ENCODE measurements at places on chromosomes 12 and 14. TPM values are rescaled to one million over a fixed set of nuclear protein-coding genes. Genes with fewer than 3 reads are reported as not detected.

The FAIM2 gene
- total RNA-seq, result not detected

The KRT2 gene
- 0.23 TPM for total RNA-seq

The IFNG-AS1 gene
- total RNA-seq, result not detected

The SLC5A8 gene
- total RNA-seq, result not detected

The TAS2R46 gene
- 1.5 TPM for total RNA-seq

The INHBC gene
- total RNA-seq, result not detected

The RGS6 gene
- not detected for total RNA-seq

DNA sequence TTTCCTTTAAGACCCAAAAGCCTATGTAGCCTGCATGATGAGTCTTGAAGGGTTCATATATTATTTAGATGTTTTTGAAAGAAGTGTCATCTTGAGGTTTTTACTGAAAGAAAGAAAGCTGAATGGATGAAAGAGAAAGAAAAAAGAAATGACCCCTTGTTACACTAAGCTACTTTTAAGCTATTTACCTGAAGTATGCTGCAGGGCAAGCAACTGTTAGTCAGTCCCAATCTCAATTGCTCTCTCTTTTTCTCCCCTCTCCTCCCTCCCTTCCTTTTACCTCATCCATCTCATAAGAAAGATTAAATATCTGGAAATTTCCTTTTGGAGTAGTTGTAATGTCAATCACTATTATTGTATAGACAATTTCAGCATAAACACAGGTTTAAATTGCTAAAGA lies 512.4 kb downstream of the TMTC2 start:
- DNase-seq, result no peak

DNA sequence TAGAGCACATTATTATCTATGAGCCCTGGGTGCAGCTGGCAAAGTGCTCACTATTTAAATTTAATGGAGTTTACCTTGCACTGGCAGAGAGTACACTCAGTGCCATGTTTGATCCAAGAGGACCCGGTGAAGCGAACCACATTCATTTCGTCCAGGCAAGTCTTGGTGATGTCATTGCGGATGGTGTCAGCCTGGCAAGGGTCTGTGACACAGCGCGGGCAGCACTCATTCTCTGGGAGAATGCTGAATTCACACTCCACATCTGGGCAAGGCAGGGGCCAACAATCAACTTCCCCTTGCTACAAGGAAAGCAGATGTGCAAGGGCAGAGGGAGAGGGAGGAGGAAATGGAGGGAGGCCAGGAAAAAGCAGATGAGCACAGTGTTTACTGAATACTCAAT lies 356.2 kb downstream of the NELL2 start:
- no peak for DNase-seq

DNA sequence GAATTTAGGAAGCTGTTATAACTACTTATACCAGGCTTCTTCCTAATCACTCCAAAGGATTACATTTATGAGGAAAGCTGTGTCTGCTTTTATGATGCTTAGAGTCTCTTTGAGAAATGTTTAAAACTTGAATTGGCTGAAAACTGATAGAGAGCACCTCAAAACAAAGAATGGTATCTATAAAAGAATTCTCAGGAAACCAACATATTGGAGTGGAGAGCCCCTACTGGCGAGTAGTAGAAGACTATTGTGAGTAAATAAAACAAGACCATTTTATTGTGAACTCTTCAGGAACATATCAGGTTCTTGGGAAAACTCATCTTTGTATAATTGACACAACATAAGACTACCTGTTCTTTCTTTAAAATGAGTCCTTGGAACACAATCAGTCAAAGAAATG lies 578.6 kb downstream of the RERGL start:
- peak; percentile 4 for DNase-seq

DNA sequence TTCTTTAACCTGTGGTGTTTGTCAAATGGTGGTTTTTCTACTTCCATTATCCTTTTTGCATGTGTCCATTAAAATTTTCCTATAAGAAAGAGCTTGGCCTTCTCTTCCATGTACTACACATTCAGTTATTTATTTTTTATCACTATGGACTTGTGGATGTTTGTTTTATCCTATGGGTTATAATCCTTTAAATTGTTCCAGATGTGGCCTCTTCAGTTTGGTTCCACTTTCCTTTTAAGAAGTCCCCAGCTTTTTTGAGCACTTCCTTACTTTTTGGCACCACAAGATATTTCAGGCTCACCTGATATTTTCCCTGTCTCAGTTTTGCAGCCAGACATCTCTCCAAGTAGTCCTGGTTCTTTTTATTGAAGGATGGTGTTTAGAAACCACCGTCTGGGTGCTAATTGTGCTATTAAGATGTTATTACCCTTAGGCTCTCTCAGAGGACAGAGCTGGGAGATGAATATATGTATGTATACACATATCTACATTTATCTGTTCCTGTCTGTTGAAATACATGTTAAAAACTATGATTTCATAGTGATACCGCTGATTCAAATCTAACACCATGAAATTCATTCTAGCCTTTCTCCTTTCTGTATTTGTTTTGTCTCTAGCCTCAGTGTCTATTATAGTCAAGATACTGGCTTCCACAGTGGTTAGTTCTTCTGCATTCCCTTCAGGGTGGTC lies 408.5 kb upstream of the RGS6 start:
- no peak for DNase-seq

GRCh38 chr12:131994589-131994988 lies 44.8 kb downstream of the EP400 start:
- DNase-seq, result no peak

- no peak for DNase-seq
Measured at GRCh38 chr12:2432856-2433255, 361.9 kb upstream of the FKBP4 start.

DNA sequence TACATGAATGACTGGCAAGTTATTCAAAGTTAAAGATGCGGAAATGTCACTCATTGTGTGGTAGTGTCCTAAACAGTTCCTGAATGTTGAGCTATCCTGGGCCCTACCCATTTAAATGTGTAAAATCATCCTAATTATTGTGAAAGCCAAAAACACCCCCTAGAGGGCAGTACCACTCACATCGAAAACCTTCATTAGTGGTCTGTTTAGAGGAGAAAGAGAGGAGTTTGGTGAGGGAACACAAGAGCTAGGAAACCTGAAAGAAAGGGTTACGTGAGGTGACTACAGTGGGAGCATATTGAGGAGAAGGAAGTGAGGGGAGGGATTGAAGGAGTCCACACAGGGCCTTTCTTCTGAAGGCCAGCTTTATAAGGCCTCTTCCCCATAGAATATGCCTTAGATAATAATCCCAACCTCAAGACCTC lies 2.5 kb upstream of the TEP1 start:
- DNase-seq, result peak; percentile 74

GRCh38 chr14:21017528-21018245 lies 7.2 kb downstream of the NDRG2 start:
- no peak for DNase-seq

GRCh38 chr14:19993438-19993837 lies 8.5 kb upstream of the OR4Q2 start:
- no peak for DNase-seq

DNA sequence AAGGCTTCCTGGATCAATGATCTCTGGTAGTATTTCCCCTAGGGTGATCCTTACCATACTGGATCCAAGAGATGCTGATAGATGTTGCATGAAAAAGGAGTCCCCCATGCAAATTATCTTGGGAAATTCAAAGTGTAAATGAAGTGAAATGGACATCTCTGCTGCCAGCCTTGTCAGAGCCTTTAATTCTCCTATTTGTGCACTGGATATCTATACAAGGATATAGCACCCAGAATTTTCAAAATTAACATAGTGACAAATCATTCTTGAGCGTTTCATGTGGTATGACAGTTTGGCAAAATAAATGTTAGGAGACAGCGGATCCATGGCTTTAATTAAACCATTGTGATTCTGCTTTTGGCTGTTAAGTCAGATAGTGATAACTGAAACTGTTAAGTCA lies 260.9 kb downstream of the KSR2 start:
- no peak for DNase-seq

DNA sequence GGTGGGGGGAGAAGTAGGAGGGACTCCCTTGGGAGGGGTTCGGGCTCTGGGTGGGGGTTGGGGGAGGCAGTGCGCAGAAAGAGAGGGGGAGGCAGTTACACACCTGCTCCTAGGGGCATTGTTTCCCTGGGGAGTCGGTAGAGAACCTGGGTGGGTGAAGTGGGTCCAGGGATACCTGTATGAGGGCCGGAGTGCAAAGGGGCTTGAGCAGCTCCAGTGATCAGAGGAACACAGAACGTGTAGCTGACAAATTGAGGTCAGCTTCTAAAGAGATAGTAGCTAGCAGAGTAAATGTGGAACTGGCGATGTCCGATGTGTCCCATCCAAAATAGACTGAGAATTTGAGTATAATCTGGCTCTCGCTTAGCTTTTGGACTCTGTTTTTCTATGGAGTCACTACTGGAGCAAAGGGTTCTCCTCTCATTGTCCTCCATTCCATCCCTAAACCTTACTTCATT lies 502 bp downstream of the SMARCD1 start:
- DNase-seq, result peak; percentile 8

- DNase-seq, result no peak
Measured at GRCh38 chr12:80707126-80707829, at the start of gene MYF6. Gene MYF6 (plus strand): TSS chr12:80707634. CDS start chr12:80707720, 86 bp downstream.

DNA sequence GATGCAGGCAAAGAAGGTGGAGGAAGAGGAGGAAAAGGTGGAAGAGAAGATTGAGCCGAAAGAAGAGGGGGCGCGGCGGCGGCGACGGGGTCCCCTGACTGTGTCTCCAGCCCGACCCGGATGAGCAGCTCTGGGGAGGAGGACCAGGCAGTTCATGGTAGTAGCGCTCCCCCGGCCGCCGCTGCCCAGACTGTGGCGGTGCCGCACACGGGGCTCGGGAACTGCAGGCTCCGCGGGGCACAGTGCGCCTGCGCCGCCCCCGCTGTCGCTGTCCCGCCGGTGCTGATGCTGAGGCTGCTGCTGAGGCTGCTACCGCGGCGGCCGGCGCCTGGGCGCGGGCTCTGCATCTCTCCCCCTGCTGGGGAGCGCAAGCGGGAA lies at the start of gene KCNH5:
TSS of gene KCNH5 (minus strand) at position 225 of the 378 bp plus-strand sequence. CDS start 272 bp downstream, outside the sequence.
- DNase-seq, result peak; percentile 22

- peak; percentile 44 for DNase-seq
Measured at GRCh38 chr12:12265571-12266388, 1.1 kb downstream of the LRP6 start.

- peak; percentile 49 for DNase-seq
Measured at GRCh38 chr12:80442426-80443222, 1.4 kb upstream of the PTPRQ start.

- DNase-seq, result peak; percentile 91
Measured at GRCh38 chr14:73463411-73463810, 5.1 kb upstream of the NUMB start.

DNA sequence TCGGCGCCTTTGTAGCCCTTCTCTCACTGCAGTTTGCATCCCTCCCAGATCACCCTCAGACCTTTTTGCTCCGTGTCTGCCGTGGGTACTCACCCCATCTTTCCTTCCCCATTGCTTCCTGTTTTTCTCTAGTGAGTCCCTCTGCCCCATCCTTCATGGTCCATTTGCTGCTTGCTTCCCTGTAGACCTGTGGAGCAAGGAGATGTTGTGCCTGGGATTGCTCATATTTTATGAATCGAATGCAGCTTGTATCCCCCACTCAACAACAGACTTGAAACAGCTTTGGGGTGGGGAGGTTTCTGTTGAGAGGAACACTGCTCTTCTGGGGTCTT lies 661 bp downstream of the DENR start:
- no peak for DNase-seq

DNA sequence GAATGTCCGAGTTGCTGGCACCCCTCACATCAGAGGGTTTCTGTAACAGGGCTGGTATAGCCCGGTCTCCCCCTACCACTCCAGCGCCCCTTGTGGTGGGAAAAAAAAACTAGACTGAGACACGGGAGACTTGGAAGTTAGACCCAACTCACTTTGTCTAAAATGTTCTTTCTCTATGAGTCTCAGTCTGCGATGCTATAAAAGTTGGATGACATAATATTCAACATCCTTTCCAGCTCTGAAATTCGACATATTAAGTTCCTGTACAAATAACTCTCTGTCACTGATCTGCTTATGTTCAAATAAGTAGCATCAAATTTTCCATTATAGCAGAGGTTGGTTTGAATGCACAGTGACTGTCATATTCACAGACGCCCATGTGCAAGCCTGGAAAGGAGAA lies 25.7 kb upstream of the TC2N start:
- peak; percentile 46 for DNase-seq

- no peak for DNase-seq
Measured at GRCh38 chr12:76201758-76202157, 117.3 kb upstream of the NAP1L1 start.
